ENCODE measurements at places on chromosomes 4 and X. TPM values are rescaled to one million over a fixed set of nuclear protein-coding genes. Genes with fewer than 3 reads are reported as not detected.

Gene BTK
- total RNA-seq: 9.5 TPM

Gene NSDHL
- total RNA-seq: 23.1 TPM

Gene KLKB1
- 2.6 TPM for total RNA-seq

- no peak for DNase-seq
These were observed 70.5 kb downstream of the GATB start for GRCh38 chr4:151690164-151690870.

DNA sequence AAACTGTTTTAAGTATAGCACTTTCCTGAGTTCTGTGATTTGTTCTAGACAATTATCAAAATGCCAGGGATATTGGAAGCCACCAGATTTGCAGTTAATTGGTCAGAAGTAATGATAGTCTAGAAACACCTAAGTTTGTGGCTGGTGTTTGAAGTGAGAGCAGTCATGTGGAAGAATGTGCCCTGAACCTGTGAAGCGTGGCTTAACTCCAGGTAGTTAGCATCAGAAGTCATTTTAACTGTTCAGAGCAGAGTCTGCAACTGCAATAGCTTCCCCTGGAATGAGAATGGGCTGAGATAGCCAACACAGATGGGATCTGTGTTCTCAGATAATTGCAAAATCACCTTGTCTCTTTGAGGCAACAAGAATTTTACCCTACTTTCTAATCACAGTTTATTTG is 255.1 kb upstream of the GK2 start:
- no peak for DNase-seq

DNA sequence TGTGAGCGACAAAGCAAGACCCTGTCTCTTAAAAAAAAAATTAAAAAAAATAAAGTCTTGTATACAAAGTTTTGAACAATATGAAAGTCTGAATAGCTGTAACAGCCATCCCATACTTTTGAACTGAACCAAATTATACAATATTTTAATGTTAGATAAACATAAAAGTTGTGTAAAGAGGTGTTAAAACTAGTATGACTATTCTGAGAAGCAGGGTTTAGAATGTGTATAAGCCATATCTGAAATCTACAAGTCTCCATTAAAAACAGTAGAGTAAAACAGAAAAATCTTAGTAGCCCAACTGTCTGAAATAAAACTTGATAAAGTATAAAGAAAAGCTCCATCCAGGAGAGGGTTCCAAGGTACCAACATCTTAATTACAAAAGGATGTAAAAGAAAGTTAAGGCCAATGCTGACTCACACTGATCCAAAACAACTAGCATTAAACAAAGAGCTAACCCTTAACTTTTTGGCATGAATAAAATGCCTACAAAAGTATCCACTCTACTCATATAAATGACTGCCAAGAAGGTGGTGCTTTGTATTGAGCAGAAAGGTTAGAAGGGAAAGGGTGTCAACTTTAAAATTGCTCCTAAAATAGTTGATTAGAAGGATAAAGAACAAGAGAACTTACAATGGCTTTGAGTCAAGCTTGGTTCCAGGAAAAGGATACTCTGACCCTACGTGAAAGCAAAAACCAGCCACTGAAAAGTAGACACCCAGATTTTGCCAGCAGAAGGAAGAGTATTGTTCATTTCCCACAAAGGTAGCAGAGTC is 18.5 kb downstream of the CNOT6L start:
- no peak for DNase-seq

GRCh38 chr4:127993151-127993550 is 27.9 kb downstream of the ABHD18 start:
- no peak for DNase-seq

DNA sequence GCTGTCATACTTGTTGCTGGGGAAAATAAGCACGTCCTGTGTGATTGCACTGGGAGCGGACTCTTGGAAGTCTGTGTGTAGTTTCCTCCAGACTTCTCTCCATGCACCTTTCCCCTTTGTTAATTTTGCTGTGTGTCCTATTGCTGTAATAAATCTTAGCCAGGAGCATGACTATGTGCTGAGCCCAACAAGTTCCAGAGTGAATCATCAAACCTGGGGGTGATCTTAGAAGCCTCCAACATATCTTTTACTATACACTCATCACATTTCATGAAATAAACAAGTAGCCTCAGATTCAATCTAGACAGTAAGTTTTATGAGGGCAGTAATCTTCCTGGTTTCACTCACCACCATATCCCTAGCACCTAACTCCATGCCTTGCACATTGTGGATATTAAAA is 43.3 kb upstream of the FGF13 start:
- no peak for DNase-seq
